ENCODE measurements at places on chromosomes 1 and 21.
A peak's percentile ranks its signal among the peaks of the same experiment; 100 is the strongest.

DNA sequence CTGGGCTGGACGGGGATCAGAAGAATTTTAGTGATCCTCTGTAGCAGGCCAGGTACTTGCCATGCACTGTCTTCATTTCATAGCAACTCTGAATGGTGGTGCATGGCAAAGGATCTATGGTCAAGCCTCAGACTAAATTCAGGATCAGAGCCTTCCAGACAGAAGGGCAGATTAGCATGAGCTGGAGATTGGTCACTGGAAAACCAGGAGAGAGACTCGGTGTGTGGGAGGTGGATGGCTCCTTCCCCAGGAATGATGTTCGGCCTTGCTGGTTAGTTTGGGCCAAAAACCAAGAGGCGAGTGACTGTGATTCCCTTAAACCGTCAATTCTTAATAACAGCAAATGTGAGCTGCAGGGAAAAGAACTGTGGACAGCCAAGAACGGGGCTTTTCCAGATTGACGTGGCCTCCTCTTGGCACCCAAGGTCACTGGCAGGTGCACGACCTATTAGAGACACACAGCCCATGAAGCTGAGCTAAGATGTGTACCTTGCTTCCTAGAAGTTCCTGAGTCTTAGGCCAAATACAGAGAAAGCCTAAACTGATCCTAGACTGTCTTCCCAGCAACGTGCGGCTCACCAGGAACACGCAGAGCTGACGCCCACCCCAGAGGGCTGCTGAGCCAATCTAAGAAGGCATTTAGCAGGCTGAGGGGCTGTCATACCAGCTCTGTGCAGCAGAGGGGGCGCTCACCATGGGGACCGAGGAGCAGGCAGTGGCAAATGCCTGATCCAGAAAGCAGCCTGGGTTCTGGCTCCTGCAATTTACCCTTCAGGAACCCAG, 18.5 kb downstream of the ALDH4A1 start:
- DNase-seq = peak; percentile 66

GRCh38 chr1:19484798-19485361, 459 bp downstream of the CAPZB start:
- no peak for DNase-seq

GRCh38 chr1:161215076-161215475, at the start of gene FCER1G:
Gene FCER1G (plus strand): TSS chr1:161215295. CDS start chr1:161215322, 27 bp downstream.
- no peak for DNase-seq

DNA sequence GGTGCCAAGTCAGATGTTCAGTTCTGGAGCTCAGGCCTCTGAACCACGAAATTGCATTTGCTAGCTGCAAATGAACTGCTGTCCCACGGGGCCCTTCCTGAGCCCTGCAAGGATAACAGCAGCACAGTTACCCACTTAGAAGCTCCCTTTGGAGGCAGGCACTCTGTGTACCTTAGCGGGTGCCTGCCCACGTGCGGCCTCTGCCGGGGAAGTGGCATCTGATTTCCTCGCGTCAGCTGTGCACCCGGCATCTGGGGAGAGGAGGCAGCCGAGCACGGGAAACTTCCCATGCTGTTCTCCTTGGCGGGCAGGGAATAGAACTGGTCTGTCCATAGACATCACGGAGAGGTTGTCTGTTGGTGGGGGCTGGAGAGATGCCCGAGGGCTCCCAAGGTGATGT, 148.0 kb upstream of the C1orf174 start:
- no peak for DNase-seq

- DNase-seq = no peak
Observed at GRCh38 chr1:62784509-62785365, 805 bp downstream of the ATG4C start.

GRCh38 chr1:32187850-32188249, 8.4 kb downstream of the TXLNA start:
- DNase-seq = no peak

- DNase-seq = no peak
Observed at GRCh38 chr1:154816369-154816768, 53.7 kb downstream of the KCNN3 start.

DNA sequence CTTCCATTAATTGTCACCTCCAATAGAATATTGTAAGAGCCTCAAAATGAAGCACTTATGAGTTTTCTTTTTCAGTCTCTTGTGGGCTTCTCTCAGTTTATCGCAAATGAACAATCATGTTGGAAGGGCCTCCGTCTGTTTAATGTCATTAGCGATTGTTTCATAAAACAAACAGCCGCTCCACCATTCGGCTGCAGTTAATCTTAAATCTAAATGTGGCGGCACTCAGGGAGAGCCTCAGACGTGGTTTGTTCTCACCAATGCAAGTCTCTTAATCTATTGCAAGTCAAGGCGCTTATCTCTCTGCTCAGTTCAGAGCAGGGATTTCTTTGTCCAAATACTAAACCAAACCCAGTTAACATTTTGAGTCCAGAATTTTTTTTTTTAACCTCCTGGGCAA, 34.9 kb upstream of the ESRRG start:
- no peak for DNase-seq

DNA sequence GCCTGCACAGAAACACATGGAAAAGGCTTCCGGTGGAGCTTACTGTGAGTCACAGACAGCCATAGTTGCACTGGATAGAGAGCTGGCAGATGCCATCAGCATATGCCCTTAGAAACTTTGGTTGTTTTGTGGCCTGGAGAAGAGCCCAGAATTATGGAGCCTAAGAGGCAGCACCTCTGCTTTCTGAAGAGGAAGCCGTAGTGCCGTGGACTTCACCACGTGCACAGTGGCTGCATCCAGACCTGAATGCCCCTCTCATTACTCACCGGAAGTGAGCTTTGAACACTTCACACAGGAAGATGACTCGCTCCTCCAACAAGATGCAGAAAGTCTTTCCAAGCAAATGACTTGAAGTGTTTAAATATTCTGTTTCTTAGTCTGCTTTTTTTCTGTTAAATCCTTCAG, 28.4 kb downstream of the JUN start:
- DNase-seq = peak; percentile 31

- DNase-seq = no peak
Observed at GRCh38 chr1:86504137-86504479, 35.4 kb downstream of the CLCA1 start.

- no peak for DNase-seq
Observed at GRCh38 chr1:56644064-56644918, 823 bp upstream of the PRKAA2 start.

- no peak for DNase-seq
Observed at GRCh38 chr21:35325953-35326352, 276.9 kb upstream of the RUNX1 start.

DNA sequence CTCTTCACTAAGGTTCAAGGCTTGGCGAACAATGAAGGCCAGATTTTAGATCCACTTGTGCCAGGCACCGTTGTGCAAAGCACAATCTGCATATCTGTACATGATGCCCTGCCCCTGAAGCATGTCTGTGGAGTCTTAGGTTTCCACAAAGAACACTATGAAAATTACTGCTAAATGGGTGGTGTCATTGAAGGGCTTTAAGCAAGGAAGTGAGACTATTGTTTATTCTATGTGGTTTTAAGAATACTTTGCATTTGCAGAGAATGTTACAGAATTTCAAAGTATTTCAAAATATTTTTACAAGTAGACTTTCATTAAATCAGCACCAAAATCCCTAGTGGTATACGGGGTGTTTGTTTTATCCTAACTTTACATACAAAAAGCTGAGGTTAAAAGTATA, 8.8 kb downstream of the TSEN15 start:
- DNase-seq = no peak

DNA sequence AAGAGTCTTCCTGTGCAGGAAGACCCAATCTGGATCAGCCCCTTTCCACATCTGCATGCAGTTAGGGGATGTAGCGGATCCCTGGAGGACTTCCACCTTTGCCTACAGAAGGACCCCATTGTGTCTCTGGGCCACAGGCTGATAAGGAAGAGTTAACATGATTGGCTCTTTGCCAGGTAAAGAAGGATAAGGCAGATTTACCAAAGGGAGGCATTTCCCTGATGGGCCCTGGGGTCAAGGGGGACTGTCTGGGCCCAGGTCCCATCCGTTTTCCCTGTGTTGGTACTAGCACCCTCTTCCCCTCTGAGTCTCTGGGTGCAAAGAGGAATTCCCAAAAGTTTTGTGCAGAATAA, 29.1 kb downstream of the SLC26A9 start:
- DNase-seq = no peak

DNA sequence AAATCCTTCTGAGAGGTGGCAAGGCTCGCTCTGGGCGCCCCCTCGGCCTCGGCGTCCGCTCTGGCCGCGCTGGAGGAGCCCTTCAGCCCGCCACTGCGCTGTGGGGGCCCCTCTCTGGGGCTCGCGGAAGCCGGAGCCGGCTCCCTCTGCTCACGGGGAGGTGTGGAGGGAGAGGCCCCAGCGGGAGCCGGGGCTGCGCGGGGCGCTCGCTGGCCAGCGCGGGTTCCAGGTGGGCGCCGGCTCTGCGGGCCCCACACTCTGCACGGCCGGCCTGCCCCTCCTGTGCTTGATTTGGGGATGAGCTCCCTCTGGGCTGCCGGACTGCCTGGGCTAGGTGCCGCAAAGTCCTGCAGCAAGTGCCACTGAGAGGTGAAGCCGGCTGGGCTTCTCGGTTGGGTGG, 1260.7 kb upstream of the PRMT6 start:
- no peak for DNase-seq

GRCh38 chr21:29641635-29642550, 297.9 kb downstream of the GRIK1 start:
- DNase-seq = no peak

- no peak for DNase-seq
Observed at GRCh38 chr1:202843081-202843480, 32.3 kb downstream of the PCAT6 start.

GRCh38 chr1:40901886-40902852, 40.0 kb upstream of the CITED4 start:
- DNase-seq = no peak

DNA sequence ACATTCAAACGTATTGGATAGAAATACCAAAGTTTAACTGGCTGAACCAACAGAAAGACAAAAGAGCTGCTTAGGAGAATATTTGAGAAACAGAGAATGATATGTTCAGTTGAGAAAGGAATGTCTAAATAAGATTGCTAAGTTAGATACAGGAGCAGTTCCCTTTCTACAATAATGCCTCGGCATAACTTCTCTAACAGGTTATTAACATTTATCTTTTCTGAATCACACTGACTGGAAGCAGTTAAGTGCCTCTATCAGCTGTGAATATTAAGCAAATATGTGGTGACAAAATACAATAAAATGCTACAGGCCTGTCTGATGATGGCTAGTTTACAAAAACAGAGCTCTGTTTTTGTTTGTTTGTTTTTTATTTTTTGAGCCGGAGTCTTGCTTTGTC, 121.9 kb downstream of the KCNK1 start:
- no peak for DNase-seq

- DNase-seq = no peak
Observed at GRCh38 chr1:5945445-5945844, 46.8 kb downstream of the NPHP4 start.

- DNase-seq = no peak
Observed at GRCh38 chr1:193342811-193343210, 156.4 kb upstream of the B3GALT2 start.

- DNase-seq = no peak
Observed at GRCh38 chr1:50502147-50502546, 78.9 kb upstream of the DMRTA2 start.

DNA sequence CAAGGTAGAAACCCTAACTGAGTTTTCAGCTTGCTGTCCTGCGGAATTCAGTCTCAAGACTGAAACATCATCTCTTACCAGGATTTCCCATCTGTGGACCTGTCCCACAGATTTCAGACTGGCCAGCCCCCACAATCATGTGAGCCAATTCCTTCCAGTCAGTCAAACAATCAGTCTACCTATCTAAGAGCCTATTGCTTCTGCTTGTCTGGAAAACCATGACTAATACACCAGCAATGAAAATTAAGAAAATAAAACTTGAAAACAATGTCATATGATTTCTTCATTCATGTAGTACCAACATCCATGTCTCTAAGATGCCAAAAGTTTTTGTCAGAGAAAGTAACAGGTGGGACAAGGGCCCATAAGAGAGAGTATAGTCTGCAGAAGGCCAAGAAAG, 57.6 kb upstream of the CRB1 start:
- DNase-seq = no peak

- DNase-seq = no peak
Observed at GRCh38 chr21:38343691-38344090, 86.9 kb downstream of the KCNJ15 start.

- DNase-seq = no peak
Observed at GRCh38 chr1:51525295-51525694, 6.2 kb upstream of the EPS15 start.

GRCh38 chr1:217435204-217435603, 195.7 kb downstream of the GPATCH2 start:
- DNase-seq = no peak

DNA sequence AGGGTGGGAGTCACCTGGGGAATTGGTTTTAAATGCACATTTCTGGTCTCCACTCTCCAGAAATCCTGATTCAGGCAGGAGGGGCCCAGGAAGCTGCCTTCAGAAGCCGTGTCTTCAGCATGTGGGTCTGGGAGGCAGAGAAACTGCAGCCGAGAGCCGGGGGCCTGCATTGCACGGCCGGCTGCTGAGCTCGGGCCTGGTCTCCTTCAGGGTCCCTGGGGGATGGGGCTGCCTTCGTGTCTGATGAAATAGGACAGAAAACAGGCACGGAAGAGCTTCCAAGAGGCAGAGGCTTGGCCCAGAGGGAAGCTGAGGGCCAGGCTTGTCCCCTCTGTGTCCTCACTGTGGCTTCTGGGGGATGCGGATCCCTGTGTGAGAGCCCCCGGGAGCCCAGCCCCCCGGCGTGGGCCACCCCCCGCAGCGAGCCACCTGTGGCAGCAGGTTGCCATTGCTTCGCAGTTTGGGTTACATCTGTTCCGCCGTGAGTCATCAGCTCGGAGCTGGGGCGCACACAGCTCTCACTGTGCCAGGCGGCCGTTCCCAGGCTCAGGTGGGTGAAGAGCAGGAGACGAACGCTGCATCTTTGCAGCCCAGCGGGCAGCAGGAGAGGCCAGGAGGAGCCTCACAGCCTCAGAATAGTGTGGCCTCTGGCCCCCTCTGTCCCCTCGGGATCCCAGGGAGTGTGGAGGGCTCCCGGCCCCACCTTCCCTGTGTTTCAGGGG, 72.4 kb downstream of the AJAP1 start:
- no peak for DNase-seq

- peak; percentile 47 for DNase-seq
Observed at GRCh38 chr1:17335821-17336710, 28.1 kb downstream of the PADI4 start.

DNA sequence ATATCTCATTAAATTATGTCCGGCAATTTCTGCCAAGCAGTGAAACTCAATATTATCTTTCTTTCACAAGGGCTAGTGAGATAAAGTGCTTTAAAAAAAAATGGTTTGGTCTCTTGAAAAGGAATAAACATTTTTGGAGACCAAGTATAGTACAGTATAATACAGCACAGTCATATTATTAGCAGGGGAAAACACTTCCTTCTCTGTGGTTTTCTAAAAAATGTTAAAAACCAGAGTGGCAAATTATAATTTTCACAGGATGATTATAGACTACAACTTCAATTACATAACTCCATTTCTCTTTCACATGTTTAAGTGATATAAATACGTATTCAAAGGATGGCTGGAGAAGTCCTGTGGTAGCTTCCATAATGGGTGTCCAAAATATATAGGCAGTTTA, 170.3 kb upstream of the DMRTA2 start:
- no peak for DNase-seq

GRCh38 chr1:207962716-207963426, 51.9 kb upstream of the CD34 start:
- no peak for DNase-seq

GRCh38 chr1:179137617-179138255, 55.9 kb downstream of the TOR3A start:
- no peak for DNase-seq
